ENCODE measurements at places on chromosomes 11 and 22.

- DNase-seq = no peak
Observed at GRCh38 chr11:73961321-73961720, 10.5 kb downstream of the DNAJB13 start.

- peak; percentile 73 for DNase-seq
Observed at GRCh38 chr11:67372993-67373647, at the start of gene CLCF1. Gene CLCF1, minus strand, starts transcription at chr11:67373598. Its CDS starts 59 bp downstream, at chr11:67373539.

DNA sequence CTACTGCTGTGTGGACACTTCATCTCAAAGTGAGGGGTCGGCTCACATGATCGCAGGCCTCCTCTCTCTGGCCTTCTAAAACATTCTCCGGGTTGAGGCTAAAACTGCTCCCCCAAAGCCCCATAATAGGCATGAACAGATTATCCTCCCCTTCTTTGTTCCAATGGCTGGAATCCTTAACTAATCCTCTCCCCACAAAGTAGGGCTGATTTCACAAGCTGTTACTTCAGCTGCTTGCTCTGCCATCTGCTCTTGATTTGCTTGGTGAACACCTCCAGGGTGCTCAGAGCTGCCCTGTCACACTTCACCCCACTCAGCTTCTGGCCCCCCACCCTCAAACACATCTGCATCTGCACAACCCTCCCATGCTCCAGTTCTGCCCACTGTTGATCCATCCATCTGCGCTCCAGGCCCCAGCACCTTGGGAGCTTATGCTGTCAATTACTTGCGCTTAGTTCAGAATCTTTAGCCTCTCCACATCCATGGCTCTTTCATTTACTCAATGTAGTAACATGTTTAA, 173.1 kb upstream of the API5 start:
- no peak for DNase-seq

GRCh38 chr22:39244136-39244495, 666 bp downstream of the PDGFB start:
- no peak for DNase-seq

DNA sequence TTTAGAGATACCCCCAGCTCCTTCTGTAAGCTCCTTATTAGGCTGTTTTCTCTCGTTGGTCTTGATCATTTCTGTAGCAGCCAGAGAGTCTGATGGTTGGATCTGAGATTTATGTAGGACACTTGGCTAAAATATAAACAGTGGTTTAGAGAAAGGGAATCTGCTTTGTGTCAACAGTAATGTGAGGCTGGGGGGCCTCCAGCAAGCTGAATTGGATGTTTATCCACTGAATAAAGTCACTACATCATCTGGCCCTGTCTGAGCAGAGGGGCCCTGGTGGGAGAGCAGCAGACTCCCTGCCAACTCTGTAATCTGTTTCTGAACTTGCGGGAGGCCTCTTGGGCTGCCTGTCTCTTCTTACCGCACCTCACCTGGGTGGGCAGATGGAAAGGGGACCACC, 328.5 kb upstream of the PLET1 start:
- peak; percentile 59 for DNase-seq

DNA sequence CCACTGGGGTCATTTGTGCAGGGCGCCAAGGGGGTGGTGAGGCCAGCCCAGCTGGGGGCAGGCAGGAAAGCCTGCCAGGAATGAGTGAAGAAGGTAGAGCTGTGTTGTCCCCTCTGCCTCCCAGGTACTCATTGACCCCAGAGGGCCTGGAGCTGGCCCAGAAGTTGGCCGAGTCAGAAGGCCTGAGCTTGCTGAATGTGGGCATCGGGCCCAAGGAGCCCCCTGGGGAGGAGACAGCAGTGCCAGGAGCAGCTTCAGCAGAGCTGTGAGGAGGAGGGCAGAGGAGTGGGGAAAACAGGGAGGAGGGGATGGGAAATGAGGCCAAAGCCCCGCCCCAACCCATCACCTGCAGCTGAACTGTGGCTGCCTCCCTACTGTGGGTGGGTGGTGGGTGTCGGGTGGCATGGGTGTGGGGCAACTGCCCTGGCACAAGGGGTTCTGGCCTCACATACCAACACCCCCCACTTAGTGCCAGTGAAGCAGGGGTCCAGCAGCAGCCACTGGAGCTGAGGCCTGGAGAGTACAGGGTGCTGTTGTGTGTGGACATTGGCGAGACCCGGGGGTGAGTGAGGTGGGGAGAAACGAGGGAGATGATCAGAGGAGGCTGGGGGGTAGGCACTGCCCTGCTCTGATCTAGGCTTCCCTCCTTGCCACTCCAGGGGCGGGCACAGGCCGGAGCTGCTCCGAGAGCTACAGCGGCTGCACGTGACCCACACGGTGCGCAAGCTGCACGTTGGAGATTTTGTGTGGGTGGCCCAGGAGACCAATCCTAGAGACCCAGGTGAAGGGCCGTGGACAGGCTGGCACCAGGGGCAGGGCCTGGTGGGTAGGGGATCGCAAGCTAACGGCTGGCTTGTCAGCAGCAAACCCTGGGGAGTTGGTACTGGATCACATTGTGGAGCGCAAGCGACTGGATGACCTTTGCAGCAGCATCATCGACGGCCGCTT, 3.0 kb downstream of the MUS81 start:
- DNase-seq = no peak

DNA sequence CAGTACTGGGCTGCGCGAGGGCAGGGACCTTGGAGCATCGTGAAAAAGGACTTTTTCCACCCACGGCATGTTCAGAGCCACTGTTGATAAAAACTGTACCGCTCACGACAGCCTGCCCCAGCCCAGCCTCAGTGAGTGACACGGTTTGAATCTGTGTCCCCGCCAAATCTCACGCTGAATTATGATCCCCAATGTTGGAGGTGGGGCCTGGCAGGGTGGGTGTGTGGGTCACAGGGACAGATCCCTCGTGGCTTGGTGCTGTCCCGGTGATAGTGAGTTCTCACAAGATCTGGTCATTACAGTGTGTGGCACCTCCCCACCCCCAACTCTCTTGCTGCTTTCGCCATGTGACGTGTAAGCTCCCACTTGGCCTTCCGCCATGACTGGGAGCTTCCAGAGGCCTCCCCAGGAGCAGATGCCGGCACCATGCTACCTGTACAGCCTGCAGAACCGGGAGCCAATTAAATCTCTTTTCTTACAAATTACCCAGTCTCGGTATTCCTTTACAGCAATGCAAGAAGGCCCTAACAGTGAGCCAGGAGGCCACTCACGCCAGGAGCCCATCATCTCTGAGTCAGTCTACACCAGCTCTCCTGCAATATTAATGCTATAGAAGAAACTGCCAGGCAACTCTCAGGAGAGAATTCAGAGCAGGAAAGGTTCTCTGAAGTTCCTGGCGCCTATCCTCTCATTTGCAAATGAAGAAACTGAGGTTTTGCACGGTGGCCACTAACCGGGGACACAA, 1.3 kb downstream of the TOLLIP start:
- peak; percentile 13 for DNase-seq

DNA sequence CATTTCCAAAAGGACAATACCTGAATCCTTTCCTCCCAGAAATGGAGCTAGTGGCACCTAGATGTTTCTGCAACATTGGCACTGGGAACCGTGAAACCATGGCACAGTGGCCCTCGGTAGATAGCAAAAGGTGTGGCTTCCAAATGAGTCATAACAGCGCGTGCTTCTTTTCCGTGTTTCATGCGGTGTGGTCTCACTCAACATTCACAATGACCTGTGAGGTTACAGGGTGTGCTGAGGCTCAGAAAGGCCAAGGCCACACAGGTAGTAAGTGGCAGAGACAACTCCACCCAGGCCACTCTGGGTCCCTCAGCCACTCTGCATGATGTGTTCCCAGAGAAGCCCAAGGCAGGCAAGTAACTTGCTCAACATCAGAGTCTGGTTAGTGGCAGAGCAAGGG, 67.4 kb downstream of the TP53I11 start:
- no peak for DNase-seq

GRCh38 chr11:14972581-14973495, 687 bp upstream of the CALCA start:
- DNase-seq = no peak

DNA sequence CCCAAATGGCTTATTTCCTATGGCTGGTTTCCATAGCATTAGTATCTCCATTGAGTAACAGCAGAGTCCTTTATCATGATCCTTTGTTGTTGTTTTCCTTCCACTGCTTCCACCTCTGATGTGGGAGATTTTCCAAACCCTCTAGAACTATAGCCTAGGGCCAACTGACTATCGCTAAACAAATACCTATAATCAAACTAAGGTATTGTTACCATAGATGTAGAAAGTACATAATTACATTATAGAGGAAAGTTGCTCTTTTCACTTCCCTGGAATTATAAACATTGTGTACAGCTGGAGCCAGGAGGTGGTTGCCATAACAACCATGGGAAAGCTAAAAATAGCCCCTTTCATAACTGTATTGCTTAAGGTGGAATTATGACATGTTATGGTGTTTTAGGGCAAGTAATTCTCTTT, 47.0 kb upstream of the ALKBH3 start:
- DNase-seq = peak; percentile 89

DNA sequence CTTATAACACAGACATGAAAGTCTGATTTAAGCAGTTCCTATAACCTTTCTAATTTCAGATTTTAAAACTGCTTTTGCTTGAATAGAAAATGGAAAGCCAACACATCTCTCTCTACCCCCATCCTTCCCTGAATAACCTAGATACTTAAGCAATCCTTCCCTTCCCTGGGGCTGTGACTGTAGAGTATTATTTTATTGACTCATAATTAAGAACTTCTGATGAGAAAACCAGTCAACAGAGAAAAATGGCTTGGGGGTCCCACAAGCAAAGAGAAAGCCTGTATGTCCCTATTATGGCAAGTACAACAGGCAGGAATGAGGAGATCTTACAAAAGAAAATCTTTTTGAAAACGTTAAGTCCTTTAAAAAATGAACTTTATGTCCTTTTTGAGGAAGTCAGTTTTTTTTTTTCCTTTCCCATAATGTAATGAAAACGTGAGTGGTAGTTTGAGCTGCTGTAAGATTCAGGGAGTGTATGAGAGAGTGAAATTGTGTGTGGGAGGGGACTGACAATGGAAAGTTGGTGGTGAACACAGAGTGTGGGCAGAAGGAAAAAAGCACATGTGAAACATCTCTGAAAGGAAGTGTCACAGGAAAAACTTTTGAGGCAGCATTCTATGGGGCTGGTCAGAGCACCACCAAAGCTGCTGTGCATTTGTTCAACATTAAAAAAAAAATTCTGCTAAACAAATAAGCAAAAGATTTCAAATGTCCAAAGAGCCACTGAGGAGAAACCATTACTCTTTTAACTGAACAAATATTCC, 154.6 kb downstream of the MAML2 start:
- DNase-seq = peak; percentile 70

DNA sequence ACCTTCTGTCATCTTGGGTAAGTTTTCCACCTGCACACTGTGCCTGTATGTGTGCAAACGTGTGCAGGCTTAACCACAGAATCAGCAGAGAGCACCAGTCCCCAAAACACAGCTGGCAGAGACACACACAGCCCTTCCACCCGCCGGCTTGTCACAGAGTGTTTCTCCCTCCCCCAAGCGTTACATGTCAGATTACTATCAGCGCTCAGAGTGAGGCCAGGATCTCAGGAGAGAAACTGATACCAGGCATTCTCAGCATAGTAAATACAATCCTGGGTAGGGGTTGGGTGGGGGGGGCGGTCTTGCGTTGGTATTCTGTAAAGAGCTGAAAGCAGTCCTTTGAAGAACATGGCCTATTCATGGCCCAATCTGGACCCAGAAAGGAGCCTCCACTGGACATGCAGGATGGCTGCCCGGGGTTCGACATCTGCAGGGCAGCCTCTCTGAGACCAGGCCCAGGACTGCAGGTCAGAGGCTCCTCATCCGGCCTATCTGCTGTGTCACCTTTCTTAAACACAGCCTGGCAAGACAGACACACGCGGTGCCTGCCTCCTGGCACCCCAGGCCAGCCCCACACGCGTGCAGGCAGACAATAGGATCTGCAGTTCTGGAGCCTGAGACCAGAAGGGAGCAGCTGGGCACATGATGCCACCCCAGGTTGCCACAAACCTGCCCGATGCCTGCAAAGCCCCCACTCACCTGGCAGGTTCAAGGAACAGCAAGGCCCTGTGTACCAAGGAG, 1.7 kb downstream of the OSBPL5 start:
- DNase-seq = no peak

- DNase-seq = no peak
Observed at GRCh38 chr22:36238373-36239149, 766 bp downstream of the APOL2 start.

GRCh38 chr11:117872420-117872961, 4.0 kb downstream of the FXYD6 start:
- no peak for DNase-seq

- peak; percentile 61 for DNase-seq
Observed at GRCh38 chr22:28917747-28918549, 34.6 kb downstream of the ZNRF3 start.

DNA sequence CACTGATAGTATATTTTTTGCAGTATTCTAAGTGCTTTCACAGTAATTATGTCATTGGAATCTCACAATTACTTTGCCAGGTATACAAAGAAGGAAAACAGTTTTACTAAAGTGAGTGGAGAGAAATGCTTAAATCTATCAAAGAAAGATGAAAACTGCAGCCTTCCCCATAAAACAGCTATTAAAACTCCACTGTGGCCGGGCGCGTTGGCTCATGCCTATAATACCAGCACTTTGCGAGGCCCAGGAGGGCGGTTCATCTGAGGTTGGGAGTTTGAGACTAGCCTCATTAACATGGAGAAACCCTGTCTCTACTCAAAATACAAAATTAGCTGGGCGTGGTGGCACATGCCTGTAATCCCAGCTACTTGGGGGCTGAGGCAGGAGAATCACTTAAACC, 19.1 kb downstream of the OR51E1 start:
- no peak for DNase-seq

GRCh38 chr11:33021937-33022336, 6.3 kb downstream of the DEPDC7 start:
- DNase-seq = no peak

- DNase-seq = no peak
Observed at GRCh38 chr11:13011466-13012055, 2.4 kb downstream of the RASSF10 start.

- DNase-seq = no peak
Observed at GRCh38 chr11:69238573-69239351, 55.2 kb upstream of the MYEOV start.

GRCh38 chr11:14934641-14935351, 37.4 kb downstream of the CALCA start:
- no peak for DNase-seq
